Esophagus squamous epithelium (tissue), 5 donors: ENCODE measurements at places on chromosomes 3 and 15.

- no peak for DNase-seq
Observed at GRCh38 chr3:17243621-17244020, 358.9 kb downstream of the PLCL2 start.

DNA sequence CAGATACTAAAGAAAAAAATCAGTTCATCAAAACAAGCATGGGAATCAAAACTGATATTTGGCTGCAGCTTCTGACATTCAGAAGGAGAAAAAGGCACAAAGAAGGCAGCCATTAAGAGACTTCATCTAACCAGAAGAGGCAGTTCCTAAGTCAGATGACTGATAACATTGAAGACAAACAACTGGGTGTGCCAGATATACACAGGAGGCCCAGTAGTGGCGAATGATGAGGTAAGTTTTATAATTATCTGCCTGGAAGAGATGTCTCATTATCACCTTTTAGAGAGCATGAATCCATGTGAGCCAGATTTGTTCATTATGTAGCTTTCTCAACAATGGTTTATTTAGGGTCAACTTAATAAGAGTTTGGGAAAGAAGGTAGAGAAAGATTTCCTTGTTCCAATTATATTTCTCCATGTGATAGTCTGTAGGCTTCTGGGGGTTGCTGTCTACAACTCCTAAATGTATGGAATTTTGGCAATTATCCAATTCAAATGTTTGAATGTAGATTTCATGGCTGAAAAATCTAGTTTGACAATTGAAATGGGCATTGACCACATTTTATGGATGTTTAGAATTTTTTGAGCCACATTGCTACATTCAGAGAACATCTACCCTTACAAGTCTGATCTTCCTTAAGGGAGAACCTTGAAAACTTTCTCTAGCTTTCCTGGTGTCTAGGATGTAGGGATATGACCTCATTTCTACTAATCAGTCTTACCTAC lies 50.4 kb upstream of the RASGRF1 start:
- DNase-seq = no peak

DNA sequence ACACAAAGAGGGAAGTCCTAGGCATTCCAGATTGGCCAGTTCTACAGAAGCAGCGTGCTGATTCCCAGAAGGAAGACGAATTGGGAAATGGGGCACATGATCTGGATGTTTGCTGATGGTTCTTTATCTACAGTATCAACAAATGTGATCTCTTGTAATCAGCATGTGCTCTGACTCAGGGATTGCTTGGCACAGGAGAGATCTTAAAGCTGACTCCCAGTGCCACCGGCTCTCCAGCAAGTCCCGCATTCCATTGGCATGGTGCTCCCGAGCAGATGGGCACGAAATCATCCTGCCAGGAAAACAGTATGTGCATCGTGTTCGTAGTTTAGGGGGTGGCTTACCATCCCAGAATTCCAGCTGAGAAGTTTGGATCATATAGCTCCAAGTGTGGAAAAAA lies 259.9 kb upstream of the NR2F2 start:
- no peak for DNase-seq

DNA sequence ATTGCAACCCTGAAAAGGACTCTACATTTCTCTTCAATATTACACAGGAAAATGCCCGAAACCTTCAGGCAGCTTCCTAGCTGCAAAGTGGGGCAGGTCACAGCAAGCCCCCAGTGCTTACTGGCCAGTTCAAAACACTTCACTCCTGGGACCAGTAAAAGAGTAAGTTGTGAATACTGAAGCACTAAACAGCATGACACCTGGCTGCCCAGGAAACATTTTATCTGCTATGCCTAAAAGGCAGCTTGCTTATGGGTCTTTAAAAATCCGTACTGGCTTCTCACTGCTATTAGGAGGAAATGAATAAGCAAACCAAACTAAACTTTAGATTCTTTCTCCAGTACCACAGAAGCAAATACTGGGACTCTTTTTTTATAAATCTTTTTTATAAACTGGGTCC lies 457.9 kb upstream of the ALCAM start:
- no peak for DNase-seq

GRCh38 chr15:71273731-71274447 lies 158.6 kb downstream of the THSD4 start:
- no peak for DNase-seq

DNA sequence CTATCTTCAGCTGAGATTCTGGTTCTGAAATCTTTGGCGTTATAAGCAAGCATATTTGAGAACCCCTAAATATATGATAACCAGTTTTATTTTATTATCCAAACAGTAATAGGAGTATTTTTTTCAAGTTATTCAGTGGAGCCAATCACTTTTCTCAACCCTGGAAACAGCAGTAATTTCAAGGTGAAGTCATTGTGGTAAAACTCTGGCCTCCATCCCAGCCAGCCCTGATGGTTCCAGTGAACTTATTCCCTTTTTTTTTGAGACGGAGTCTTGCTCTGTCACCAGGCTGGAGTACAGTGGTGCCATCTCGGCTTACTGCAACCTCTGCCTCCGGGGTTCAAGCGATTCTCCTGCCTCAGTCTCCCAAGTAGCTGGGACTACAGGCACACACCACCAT lies 545.4 kb upstream of the IL12A start:
- no peak for DNase-seq

DNA sequence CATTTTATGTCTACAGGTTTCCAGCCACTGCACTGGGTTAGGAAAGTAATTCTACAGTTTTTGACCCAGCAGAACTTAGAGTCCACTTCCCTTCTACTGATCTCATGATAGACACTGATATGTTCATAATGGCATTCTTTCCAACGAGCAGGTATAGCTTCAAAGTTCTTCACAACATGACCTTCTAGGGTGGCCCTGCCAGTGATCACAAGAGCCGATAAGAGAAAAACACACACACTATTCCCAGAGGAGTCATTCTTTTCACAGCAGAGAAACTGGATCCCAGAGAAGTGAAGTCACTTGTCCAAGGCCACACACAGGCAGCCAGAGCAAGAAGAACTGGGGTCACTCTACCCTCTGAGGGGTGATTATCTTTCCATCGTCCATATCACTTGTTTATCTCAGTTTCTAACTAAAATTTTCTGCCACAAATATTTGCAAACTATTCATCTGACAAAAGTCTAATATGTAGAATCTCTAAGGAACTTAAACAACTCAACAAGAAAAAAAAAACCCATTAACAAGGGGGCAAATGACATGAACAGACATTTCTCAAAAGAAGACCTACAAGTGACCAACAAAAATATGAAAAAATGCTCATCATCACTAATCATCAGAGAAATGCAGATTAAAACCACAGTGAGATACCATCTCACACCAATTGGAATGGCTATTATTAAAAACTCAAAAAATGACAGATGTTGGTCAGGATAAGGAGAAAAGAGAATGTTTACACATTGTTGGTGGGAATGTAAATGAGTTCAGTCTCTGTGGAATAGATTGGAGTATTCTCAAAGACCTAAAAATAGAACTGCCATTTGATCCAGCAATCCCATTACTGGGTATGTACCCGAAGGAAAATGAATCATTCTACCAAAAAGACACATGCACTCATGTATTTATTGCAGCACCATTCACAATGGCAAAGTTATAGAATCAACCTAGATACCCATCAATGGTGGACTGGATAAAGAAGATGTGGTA lies 31.5 kb downstream of the SPTSSB start:
- DNase-seq = no peak

DNA sequence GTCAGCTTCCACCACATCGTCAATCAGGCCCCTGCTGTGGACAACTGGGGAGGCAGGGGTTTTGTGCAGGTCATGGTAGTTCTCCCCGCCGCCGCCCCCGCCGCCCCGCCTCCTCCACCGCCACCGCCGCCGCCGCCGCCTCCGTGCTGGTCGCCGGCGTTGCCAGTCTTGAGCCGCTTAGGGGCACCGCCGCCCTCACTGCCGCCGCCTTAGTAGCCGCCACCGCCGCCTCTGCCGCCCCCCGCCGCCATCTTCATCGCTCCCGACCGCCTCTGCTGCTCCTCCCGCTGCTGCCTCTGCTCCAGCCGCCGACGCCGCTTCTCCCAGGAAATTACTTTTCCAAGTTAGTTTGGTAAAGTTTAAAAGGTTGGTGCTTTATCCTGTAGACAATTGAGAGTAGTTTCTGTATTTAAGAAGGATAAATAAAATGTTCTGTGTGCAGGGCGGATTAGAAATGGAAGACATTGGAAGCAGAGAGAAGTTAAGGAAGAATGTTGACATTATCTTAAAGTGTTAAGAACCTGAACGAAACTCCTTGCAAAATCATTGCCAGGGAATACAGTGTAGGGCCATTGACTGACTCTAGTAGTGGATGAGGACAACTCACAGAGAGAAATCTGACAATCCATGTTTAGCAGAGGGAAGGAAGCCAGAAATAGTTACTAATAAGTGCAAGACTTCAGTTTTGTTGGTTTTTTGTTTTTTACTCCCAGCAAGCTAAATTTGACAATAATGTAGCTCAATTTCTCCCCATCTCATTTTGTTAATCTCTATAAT lies 53.0 kb upstream of the GOLGA8A start:
- no peak for DNase-seq

DNA sequence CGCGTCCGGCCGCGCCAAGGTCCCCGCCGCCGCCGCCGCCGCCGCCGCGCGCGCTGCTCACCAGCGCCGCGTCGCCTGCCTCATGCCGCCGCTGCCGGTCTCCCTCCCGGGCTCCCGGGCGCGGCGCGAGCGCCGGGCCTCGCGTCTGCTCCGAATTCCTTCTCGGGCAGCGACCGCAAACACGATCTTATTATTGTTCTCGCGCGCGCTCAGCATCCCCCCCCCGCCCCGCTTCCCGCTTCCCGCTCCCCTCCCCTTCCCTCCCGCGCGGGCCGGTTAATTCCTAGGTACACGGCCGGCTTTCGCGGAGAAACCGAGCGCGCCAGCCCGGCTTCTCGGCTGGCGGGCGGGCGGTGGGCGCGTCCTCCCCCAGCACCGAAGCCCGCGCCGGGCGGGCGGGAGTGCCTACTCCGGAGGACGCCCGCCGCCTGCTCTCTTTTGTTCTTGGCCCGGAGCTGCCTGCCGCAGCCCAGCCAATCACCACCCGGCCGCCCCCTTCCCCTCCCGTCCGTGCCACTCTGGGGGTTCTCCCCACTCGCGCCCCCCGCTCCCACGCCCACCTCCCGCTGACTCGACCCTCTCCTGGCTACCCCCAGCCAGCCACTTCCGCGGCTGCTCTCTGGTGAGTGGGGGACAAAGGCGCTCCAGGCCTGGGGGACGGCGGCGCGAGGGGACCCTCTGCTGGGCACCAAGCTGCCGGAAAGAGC lies at the start of gene HDGFL3:
Gene HDGFL3, minus strand, starts transcription at position 164 of the 707 bp plus-strand sequence. CDS start 409 bp downstream, outside the sequence.
- no peak for DNase-seq

- no peak for DNase-seq
Observed at GRCh38 chr3:53941184-53941583, 49.5 kb upstream of the SELENOK start.

DNA sequence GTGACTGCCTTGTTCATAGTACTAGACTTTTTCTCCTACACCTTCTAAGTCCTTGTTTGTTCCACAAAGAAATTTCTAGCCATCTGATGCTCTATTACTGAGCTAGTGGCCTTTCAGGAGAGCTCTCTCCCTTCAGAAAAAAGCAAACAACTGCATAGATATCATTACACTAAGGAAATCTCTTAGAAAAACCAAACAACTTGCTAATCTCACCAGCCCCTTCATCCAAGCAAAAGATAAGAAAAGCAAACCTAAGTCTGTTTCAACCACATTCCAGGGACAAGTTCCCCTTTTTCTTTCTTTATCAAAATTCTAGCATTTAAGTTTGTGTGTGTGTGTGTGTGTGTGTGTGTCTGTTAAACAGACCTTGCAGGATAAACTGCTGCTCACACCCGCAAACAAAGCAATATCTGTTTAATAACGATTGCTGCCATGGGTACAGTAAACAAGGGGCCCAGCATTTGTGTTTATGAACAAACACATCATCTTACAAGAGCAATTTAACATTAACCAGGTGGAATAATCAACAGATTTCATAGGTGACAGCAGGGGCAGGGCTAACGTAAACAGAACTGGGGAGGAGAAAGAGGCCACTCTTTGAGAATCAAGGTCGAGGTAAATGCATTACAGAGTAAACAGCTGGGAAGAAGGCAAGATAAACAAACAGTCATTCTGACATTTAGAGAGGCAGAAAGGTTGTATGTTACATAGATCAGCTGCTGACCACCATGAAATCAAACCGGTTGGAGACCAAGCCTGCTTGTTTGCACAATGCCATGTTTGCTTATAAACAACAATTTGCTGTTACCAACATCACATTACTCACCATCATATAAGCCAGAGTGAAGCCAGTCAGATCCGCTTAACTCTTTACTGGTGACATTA lies 375.1 kb downstream of the FOXP1 start:
- DNase-seq = no peak

DNA sequence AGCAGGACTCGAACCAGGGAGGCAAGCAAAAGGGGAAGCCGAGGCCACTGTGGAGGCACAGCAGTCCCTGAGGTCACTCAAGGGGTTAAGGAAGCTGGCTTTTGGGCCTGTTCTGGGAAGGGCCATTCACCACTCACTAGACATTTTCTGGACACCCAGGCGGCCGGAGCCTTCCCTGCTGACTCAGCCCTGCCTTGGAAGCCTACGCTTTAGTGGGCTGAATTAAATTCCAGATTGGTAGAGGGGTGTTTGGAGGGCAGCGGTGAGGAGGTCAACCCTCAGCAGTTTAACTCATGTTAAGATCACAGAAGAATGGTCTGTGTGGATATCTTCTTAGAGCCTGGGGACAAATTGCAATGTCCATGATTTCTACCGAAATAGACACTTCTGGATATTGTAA lies 152.8 kb downstream of the GABRG3 start:
- DNase-seq = no peak

DNA sequence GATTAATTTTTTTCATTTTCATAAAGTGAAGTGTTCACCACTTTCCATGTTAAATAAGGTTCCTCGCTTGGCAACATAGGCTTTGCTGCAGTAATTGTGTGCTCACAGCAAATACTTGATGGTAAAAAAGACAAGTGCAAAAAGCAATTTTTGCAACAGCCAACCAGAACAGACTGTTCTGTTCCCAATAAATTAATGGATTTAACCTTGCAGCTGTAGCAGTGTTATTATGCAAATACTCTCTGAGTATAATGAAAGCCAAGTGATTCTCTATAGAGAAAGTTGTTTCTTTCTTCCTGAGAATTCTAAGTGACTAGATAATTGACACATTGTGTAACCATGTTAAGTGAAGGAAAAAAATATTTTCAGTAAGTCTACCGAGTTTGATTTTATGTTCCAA lies 183.7 kb upstream of the NAALADL2 start:
- no peak for DNase-seq

DNA sequence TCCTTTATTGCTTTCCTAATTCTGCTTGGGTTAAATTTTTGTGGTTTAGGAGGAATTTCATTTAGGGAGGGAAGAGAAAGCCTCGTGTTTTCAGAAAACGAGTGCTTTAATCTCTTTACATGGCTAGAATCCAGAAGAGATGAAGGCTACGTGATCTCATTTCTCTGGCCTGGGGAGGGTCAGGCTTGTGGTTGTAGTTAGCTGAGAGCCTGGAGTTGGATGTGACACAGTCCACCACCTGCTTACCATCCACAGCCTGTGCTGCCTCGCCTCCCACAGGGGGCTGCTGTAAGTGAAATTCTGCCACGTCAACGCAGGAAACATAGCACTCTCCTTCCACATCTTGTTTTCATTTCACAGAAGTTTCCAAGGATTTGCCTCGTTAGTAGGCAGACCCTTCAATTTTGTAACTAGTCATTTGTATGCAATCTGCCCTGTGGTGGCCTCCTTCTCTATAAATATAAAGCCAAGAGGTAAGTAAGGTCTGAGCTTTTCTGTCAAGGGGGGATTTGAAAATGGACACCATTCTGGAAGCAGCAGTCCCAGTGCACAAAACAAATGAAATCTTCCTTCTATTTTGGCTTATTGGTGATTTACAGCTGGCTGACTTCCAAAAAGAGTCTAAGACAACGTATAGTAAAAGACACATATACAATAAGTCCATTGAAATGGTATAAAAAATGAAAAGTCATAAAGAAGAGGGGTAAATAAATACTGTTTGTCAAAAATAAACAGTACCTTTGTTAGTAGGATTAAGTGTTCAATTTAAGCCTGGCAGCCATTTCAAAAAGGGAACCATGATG lies 3.4 kb downstream of the GXYLT2 start:
- no peak for DNase-seq
